ENCODE measurements at places on chromosomes 2 and 18. TPM values are rescaled to one million over a fixed set of nuclear protein-coding genes. Genes with fewer than 3 reads are reported as not detected.

DNA sequence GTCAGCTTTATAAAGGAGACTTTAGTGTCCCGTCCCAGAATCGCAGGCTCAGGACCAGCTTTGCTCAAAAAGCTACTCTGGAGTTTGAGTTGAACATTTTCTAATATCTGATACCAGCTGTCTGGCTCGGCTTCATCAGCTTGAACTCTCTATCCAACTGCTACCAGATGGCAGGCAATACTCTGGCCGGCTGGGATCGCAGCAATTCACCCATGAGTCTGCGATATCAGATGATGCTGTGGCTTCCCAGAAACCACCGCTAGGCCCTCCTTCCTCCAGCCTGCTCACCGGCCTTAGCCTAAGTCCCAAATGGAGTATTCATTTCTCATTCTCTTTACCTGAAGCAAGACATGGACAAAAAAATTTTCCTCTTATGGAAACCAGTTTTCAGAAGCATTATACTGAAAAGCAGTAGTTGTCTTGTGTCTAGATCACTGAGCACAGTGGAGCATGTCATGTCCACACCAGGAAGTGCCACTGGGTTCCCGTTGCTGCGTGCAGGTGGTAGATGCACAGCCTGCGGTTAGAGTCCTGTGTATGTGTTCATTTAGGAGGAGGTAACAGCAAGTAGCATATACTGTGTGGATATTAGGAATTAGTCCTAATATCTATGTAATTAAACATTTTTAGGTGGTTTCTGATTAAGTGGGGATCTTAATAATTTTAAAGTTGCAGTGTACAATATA lies 162.0 kb upstream of the SOX11 start:
- no peak for DNase-seq

GRCh38 chr18:5707586-5707985 lies 163.8 kb upstream of the EPB41L3 start:
- DNase-seq: no peak

- DNase-seq: no peak
Measured at GRCh38 chr2:127762846-127763245, 48.1 kb downstream of the WDR33 start.

GRCh38 chr18:32919799-32920198 lies 147.0 kb upstream of the KLHL14 start:
- DNase-seq: no peak

GRCh38 chr18:13725566-13726231 lies 659 bp downstream of the FAM210A start:
- DNase-seq: no peak

DNA sequence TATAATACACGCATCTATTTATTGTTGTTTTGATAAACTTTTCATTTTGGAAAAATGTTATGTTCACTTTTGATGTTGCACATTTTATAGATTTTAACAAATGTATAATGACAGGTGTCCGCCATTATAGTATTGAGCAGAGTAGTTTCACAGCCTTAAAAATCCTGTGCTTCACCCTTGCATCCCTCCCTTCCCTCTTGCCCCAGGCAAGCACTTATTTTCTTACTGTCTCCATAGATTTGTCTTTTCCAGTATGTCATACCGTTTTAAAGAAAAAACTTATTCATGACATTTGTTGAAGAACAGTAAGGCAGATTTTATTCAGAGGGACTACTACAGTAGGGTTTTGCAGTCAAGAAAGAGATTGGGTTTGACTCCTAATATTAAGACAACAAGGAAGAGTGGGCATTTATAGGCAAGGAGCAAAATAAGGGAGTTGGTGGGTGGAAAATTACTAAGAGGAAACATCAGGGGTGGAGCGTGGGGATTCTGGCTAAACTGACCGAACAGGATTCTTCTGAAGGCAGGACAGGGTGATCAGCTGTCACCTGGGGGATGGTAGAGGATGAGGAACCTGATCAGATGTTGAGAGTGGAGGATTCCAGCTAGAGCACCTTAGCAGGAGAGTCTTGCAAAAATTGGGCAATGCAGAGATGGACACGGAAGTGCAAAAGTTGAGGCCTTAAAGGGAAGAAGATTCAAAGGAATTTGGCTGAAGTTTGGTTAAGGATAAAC lies 108.8 kb downstream of the NCK2 start:
- DNase-seq: no peak

- no peak for DNase-seq
Measured at GRCh38 chr2:187134306-187134705, 285.3 kb upstream of the ZSWIM2 start.

DNA sequence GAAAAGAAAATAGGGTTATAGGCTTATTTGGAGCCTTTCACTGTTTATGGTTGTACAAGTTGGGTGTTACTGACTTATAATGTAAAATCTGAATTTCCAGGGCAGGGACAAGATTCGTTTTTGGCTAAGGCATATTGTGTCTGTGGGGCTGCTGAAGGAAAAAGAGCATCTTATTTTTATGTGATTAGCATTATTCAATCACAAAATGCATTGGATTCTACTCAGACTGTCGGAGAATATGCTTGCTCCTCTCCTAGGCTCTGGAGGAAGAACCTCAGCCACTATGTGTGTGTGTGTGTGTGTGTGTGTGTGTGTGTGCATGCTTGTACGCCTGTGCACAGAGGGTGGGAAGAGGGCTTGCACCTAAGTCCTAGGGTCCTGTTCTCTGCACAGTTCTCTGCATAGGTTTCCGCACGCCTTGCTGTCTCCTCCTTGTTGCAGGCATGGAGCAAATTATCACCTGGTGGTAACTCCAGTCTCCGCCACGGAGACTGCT lies 44.3 kb downstream of the AGAP1 start:
- no peak for DNase-seq

GRCh38 chr2:73717251-73717606 lies 19.9 kb downstream of the TPRKB start:
- no peak for DNase-seq

- no peak for DNase-seq
Measured at GRCh38 chr2:8021921-8022320, 659.9 kb upstream of the ID2 start.

GRCh38 chr2:181685150-181685688 lies 4.9 kb upstream of the NEUROD1 start:
- DNase-seq: no peak

The RAB17 gene
- total RNA-seq: 24.2 TPM

The TXNL4A gene
- total RNA-seq: 82.1 TPM

The IL1RL1 gene
- total RNA-seq: 18.3 TPM

The GPBAR1 gene
- 1.5 TPM for total RNA-seq

The CD8B2 gene
- total RNA-seq: 0.65 TPM

The MYOM1 gene
- 9.7 TPM for total RNA-seq
